Ascending aorta (tissue), 2 donors: ENCODE measurements at places on chromosomes 1 and 21.

- no peaks in the 10 kb centered on the region for H3K27me3 ChIP-seq
- no peaks in the 10 kb centered on the region for H3K4me1 ChIP-seq
- no peak for DNase-seq
- no peaks in the 10 kb centered on the region for H3K36me3 ChIP-seq
- no peak overlapping the region for H3K4me3 ChIP-seq
These were observed 118.5 kb downstream of the EIF4G3 start for GRCh38 chr1:21058035-21058793.

- H3K4me3 ChIP-seq: no peak overlapping the region
- DNase-seq: no peak
- H3K4me1 ChIP-seq: no peaks in the 10 kb centered on the region
- H3K27me3 ChIP-seq: no peaks in the 10 kb centered on the region
- no peak overlapping the region for H3K27ac ChIP-seq
- no peaks in the 10 kb centered on the region for H3K36me3 ChIP-seq
These were observed 57.4 kb downstream of the B3GALT5 start for GRCh38 chr21:39669976-39670661.

DNA sequence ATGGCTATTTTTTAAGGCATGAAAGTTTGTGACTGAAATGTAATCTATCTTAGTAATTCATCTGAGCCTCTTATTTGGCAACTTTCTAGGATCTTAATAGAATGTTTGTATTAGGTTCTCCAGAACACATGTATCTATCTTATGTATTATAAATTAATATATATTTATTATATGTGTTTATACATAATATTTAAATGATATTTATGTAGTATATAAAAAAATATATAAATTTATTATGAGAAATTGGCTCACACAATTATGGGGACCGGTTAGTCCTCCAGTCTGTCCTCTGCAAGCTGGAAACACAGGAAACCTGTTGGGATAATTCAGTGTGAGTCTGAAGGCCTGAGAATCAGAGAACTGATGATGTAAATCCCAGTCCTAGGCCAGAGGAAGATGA, 155.7 kb downstream of the AMY1C start:
- no peak overlapping the region for H3K4me3 ChIP-seq
- no peak overlapping the region for H3K27ac ChIP-seq
- no peak for DNase-seq
- no peaks in the 10 kb centered on the region for H3K36me3 ChIP-seq

GRCh38 chr1:40692429-40692895, 958 bp downstream of the NFYC start:
- H3K27ac ChIP-seq: peak overlapping the region; percentile 100
- peak; percentile 71 for DNase-seq
- peak overlapping the region; percentile 95 for H3K4me3 ChIP-seq
- H3K36me3 ChIP-seq: no peaks in the 10 kb centered on the region
- H3K27me3 ChIP-seq: no peaks in the 10 kb centered on the region

- no peak overlapping the region for H3K27ac ChIP-seq
- H3K27me3 ChIP-seq: no peaks in the 10 kb centered on the region
- no peak for DNase-seq
- no peaks in the 10 kb centered on the region for H3K4me1 ChIP-seq
These were observed 43.3 kb upstream of the TSNAX start for GRCh38 chr1:231485029-231485784.

- H3K4me1 ChIP-seq: peaks cover 15% of the 10 kb centered on the region
- peaks cover 49% of the 10 kb centered on the region for H3K36me3 ChIP-seq
- no peaks in the 10 kb centered on the region for H3K27me3 ChIP-seq
- no peak overlapping the region for H3K4me3 ChIP-seq
- H3K27ac ChIP-seq: peak overlapping the region; percentile 37
These were observed 18.2 kb downstream of the CAP1 start for GRCh38 chr1:40058453-40059337.

GRCh38 chr1:22619252-22619651, 17.2 kb upstream of the C1QA start:
- no peak overlapping the region for H3K27ac ChIP-seq
- H3K4me3 ChIP-seq: no peak overlapping the region
- H3K4me1 ChIP-seq: no peaks in the 10 kb centered on the region
- H3K36me3 ChIP-seq: no peaks in the 10 kb centered on the region
- no peaks in the 10 kb centered on the region for H3K27me3 ChIP-seq
- no peak for DNase-seq

- DNase-seq: no peak
- no peaks in the 10 kb centered on the region for H3K36me3 ChIP-seq
- H3K4me1 ChIP-seq: peaks cover 33% of the 10 kb centered on the region
- peak overlapping the region; percentile 97 for H3K4me3 ChIP-seq
These were observed 395 bp upstream of the CSRP1 start for GRCh38 chr1:201507360-201507675.

- H3K4me1 ChIP-seq: no peaks in the 10 kb centered on the region
- H3K27me3 ChIP-seq: no peaks in the 10 kb centered on the region
- H3K4me3 ChIP-seq: no peak overlapping the region
- DNase-seq: no peak
These were observed 64.3 kb upstream of the VTCN1 start for GRCh38 chr1:117275055-117275454.

DNA sequence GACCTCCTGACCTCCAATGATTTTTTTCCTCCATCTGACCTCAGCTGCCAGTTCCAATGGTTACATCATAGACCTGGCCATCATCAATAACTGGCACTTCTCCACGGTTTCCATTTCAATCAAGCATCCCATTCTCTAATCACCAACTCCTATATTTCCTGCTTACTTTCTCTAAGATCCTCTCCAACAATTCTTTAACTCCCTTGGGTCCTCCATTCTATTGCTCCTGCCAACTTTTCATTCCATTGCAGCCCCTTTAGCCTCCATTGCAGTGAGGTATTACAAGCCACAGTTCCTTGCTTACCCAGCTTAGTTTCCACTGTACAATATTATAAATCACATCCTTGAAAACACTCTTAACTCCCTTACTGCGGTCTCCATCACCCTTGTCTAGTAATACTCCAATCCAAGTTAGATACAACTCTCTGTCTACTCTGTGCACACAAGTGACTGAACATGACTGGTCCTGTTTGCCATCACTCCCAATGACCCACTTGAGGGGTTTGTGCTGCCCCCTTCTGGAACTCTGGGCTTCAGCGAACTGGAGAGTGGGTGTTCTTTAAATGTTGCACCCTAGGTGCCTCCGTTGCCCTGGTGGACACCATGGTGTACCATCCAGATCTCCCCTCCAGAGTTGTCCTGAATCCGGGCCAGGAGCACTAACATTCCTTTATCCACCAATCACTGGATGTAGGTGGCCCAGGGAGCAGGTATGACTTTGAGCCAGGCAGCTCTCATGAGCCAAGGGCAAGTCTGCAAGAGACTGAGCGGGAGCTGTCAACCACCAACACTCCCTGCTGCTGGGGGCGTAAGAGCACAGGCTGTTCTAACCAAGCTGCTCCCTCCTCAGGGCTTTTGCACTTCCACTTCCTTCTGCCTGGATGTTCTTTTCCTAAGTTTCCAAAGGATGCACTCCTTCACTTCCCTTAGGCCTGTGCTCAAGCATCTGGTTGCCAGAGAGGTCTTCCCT, 3.7 kb upstream of the FNDC7 start:
- H3K4me1 ChIP-seq: peaks cover 6% of the 10 kb centered on the region
- no peaks in the 10 kb centered on the region for H3K27me3 ChIP-seq
- no peak overlapping the region for H3K4me3 ChIP-seq
- no peak overlapping the region for H3K27ac ChIP-seq
- no peak for DNase-seq

DNA sequence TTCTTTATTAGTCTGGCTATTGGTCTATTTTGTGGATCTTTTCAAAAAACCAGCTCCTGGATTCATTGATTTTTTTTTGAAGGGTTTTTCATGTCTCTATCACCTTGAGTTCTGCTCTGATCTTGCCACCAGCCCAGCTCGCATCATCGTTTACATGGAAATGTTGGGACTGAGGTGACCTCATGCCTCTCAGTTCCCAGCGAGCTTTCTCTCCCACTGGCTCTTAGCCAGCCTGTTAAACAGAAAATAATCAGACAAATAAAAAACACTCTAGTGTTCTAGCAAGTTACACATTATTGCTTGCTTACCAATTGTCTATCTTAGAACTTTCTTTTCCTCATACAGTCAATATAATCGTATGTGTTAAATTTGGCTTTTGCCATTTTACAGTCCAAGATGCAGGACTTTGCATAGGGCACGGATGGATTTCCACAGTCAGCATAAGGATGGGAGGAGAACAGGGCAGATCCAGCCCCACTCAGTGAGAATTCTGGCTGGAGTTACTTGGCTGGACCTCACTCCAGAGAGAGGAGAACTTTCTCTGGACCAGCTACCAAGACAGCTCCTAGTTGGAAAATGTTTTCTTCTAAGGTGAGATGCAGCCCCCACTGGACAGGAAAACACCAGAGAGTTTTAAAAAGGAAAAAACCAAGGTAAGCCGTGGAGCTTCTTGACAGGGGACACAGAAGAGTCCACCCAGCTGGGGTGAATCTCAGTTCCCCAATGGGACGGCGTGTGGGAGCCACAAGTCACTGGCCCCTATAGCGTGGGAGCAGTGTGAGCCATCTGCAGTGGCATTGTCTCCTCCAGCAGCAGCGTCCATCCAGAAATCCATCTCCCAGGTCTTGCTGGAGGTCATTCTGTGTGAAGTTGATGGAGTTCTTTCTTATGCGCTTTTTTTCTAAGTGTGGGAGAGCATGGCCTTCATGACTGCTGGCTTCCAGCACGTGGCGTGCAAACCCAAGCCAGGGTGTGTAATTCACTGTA, 17.6 kb downstream of the PGBD2 start:
- no peaks in the 10 kb centered on the region for H3K36me3 ChIP-seq
- DNase-seq: no peak
- no peaks in the 10 kb centered on the region for H3K27me3 ChIP-seq
- H3K4me3 ChIP-seq: no peak overlapping the region
- no peak overlapping the region for H3K27ac ChIP-seq

- no peak overlapping the region for H3K4me3 ChIP-seq
- H3K27me3 ChIP-seq: no peaks in the 10 kb centered on the region
- H3K36me3 ChIP-seq: peaks cover 28% of the 10 kb centered on the region
- peaks cover 34% of the 10 kb centered on the region for H3K4me1 ChIP-seq
These were observed 6.5 kb downstream of the SYNC start for GRCh38 chr1:32696041-32696440.

DNA sequence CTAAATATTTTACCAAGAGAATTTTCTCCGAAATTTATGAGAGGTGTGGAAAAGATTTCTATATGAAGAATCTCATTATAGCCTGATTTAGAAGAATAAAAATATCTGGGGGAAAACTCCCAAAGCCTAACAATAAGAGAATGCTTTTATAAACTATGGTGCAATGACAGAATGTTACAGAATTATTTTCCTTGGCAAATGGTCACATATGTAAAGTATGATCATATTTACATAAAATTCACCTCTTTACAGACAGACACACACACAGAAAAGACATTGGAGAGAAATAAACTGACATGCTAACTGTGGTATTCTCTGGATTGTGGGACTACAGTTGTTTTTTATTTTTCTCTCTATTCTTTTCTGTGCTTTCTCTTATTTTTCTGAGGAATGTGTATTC, 226.3 kb upstream of the USP24 start:
- no peaks in the 10 kb centered on the region for H3K36me3 ChIP-seq
- DNase-seq: no peak
- H3K27ac ChIP-seq: no peak overlapping the region

DNA sequence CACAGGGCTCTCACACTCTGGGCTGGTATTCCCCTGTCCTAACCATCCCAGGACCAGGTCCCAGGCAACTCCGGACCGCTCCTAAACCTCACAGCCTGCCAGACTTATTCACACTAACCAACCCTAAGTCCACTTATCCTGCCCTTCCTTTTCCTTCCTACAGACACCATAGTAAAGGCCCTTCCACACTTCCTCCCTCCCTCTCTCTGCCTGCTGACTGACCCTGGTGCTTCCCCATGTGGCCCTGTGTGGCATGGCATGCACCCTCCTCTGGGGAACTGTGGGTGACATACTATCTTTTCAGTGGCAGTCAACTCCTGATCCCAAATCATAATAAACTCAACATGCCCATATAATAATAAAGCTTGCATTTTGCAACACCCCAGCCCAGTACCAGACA, 155.1 kb upstream of the DNAH14 start:
- no peak for DNase-seq
- H3K36me3 ChIP-seq: no peaks in the 10 kb centered on the region
- H3K4me3 ChIP-seq: no peak overlapping the region
- H3K27ac ChIP-seq: no peak overlapping the region

GRCh38 chr1:3520419-3521378, 66.2 kb downstream of the ARHGEF16 start:
- H3K27ac ChIP-seq: no peak overlapping the region
- no peak for DNase-seq
- H3K36me3 ChIP-seq: peaks cover 65% of the 10 kb centered on the region
- H3K27me3 ChIP-seq: no peaks in the 10 kb centered on the region

GRCh38 chr21:42160111-42160721, 58.7 kb upstream of the ABCG1 start:
- no peaks in the 10 kb centered on the region for H3K36me3 ChIP-seq
- H3K27ac ChIP-seq: no peak overlapping the region
- DNase-seq: no peak
- no peak overlapping the region for H3K4me3 ChIP-seq
- no peaks in the 10 kb centered on the region for H3K27me3 ChIP-seq

DNA sequence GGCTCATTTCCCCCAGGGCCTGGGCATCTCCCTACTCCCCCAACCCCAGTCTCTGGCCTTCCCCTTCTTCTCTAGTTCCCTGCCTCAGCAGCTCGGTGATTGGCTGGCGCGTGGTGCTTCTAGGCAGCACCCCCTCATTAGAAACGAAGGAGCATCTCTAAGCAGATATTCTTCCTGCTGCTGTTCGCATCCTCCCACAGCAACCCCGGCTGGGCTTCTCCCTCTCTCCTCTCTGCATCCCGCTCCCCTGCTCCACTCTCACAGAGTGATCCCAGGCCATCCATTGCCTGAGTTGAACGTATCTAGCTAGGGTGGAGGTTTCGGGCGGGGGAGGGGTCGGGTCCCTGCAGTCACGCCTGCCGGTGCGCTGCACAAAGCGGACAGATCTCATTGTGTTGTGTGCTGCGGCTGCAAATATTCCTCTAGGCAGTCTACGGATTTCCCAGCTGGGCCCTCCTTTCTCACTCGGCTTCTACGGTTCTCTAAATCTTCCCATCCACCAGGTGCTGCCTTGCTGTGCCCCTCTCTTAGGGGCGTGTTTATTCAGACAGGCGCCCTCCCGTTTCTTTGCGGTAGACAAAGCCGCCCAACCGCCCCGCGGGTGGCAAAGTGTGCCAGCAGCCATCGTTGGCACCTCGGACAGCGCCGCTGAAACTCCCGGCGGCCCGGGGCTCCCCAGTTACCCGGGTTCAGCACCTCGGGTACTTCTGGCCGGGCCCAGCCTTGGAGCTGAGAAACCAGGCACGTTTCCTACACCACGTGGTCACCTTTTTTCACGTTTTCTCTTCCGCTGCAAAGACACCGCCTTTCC, 2.2 kb downstream of the CACNA1E start:
- H3K27me3 ChIP-seq: peaks cover 13% of the 10 kb centered on the region
- no peak for DNase-seq
- H3K36me3 ChIP-seq: no peaks in the 10 kb centered on the region
